ENCODE measurements at places on chromosomes 2 and 18.
A peak's percentile ranks its signal among the peaks of the same experiment; 100 is the strongest.

DNA sequence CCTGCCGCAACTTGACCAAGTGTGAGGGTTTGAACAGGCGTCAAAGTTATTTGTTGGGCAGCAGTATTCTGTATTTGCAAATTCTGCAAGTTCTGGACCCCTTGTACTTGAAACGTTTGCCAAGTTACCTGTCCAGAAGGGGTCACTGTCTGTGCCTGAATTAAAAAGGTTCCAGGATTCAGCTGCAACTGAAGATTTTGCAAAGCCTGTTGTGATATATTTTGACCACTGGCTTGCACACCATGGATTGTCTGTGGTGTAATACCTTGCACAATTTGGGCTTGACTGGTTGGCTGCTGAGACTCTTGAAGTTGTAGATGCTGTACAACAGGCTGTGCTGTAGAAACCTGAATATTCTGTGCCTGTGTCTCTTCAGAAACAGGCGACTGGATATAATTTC lies 10.2 kb downstream of the SP3 start:
- DNase-seq, result no peak

DNA sequence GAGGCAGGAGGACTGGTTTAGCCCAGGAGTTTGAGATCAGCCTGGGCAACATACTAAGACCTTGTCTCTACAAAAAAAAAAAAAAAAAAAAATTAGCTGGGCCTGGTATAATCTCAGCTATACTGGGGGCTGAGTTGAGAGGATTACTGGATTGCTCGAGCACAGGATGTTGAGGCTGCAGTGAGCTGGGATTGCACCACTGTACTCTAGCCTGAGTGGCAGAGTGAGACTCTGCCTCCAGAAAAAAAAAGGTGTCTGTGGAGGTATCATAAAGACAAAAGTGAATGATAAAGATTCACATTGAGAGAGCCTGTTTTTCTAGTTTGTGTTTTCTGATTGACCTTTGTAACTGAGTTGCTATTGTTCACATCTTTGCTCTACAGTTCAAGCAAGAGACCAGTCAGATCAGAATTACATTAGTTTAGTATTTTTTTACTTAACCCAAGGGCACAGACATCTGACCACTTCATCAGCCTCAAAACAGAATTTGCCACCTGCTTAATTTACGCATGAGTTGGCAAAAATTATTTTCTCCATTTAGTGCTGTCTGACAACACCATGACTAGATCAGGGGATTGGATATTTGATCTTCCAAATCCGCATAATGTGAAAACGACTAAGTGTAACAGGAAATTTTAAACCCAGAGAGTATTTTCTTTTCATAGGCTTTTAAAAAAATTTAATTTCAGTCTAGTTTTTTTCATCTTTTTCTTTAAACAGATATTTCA lies 271.0 kb downstream of the TGIF1 start:
- DNase-seq, result no peak

DNA sequence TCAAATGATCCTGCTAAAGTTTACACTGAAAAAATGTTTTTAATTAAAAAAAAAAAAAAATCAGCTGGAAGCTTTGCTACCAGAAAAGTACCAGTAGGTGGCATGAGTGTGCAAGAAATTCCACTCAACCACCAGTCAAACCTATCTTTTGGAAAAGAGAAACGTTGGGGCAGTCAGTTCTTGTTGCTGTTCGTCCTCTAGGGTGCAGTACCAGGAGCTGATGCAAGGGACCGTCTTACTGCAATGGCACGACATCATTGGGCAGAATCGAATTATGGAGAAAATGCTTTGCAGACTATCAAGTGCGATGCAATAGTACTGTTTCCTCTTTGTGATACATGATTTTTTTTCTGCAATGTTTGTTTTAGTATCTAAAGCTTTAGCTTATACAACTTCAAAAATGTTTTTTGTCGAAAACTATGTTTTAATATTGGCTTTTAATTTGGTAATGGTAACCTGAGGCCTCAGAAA lies 18.3 kb downstream of the YPEL5 start:
- no peak for DNase-seq

- DNase-seq, result no peak
These were observed 69.8 kb upstream of the MAL start for GRCh38 chr2:94955702-94956101.

DNA sequence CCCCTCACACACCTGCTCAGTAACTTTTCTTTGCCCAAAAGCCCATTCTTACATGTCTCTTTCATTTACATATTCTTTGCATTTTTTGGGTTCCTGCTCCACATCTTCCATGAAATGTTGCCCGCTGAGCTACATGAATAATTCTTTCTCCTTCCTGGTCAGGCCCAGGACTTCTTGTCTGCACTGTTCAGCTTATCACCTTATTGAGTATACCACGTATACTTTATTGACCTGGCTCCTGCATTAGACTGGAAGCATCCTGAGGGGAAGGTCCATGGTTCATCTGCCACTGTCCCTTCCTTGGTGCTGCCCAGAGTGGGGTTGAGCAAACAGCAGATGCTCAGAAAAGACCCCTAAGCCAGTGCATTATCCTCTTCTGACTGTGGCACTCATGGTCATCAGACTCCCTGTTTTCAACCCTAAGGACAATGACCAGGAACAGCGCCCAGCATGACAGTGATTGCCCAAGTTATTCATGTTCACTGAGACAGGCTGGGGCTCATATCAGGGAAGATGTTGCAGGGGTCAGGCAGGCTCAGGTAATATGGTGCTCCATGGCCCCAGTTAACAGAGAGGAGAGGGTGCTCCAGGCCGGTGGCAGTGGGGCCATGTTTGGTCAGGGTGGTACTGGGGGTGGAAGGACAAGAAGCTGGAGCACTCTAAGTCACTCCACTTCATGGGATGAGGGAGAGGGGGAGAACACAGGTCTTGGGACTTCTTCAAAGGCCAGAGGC lies 7.7 kb downstream of the APOB start:
- DNase-seq, result no peak

GRCh38 chr2:198162276-198162675 lies 357.9 kb downstream of the PLCL1 start:
- DNase-seq, result peak; percentile 35

- no peak for DNase-seq
These were observed 10.4 kb downstream of the KCNE4 start for GRCh38 chr2:223062396-223062795.

- no peak for DNase-seq
These were observed 389.6 kb upstream of the SALL3 start for GRCh38 chr18:78589916-78590437.

DNA sequence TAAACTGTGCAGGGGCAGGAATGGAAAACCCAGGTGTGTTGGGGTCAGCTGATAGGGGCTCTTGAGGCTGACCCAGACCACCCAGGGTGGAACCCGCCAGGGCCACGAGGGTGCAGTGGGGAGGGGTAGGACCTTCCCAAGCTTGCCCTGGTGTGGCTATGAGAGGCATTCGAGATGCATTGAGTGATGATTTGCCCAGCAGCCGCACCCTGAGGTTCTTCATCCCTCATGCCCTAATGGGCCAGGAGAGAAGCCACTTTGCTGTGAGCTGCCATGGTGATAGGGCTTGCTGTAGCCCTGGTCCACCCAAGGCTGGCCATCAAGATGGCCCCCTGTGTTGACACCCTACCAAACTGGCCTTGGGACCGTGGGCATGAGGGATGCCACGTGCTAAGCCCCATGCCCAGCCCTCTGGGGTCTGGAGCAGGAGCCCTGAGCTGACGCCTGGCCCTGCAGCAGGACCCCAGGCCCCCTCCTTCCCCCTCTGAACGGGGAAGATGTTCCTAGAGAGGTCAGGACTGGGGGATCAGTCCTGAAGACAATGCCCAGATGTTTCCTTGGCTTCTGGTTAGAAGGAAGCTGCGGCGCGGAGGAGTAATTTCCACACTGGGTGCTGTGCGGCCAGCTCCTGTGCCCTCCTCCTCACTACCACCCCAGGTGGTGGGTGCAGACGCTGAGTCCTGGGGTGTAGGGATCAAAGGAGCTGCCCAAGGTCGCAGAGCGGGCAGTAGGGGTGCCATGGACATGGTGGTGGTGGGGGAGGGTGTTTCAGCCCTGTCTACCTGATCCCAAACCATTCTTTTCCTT lies 122.5 kb upstream of the HDAC4 start:
- no peak for DNase-seq

- no peak for DNase-seq
These were observed 9.1 kb upstream of the ATG16L1 start for GRCh38 chr2:233242231-233242927.

DNA sequence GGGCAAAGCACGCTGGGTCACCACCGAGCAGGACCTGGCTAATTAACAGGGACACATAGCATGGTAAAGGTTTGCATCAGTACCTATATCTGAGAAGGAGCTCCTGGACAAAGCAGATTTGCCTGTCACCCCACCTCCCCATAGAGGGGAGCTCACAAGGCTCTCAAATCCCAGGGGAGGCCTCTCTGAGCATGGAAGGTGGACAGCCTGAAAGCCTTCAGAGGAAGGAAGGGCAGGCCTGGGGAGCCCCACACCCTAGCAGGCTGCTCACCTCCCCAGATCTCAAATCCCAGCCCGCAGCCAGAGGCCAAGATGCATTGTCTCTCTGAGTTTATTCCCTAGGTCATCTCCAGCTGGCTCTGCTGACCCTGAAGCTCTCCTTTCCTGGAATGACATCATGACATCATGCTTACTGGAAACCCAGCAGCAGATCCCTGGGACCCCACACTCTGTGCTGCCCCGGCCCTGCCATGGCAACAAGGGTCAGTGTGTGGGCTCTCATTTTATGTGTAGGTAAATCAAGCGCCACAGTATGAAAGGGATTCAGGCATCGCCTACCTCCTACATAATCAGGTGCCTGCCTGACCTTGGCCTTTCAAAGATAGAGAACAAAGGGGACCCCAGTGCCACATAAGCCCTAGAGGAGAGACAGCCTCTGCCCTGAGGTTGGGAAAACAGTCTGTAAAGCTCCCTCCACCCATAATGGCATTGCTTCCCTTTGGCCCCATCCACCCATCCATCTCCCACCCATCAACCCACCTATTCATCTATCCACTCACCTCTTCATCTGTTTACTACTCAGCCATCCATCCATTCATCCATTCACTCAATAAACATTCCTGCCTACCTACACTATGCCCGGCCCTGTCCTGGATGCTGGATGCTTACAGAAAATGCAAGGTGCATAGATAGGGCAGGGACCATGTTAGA lies 15.7 kb upstream of the TEX51 start:
- DNase-seq, result no peak

- no peak for DNase-seq
These were observed at the start of gene FBLN7 for GRCh38 chr2:112138159-112139032. TSS of gene FBLN7 (plus strand) at chr2:112138385. CDS start at chr2:112138656, 271 bp downstream.

Data from hypothalamus (tissue), 51 donors.